Stimulated activated CD4-positive, alpha-beta T cell treated with anti-CD3 and anti-CD28 coated beads, Interleukin-1b, Interleukin-23, amount 100 ng/mL, for 24 hours (primary cell): ENCODE measurements at places on chromosomes 16 and 17.

GRCh38 chr17:50785126-50785525, 17.8 kb upstream of the ANKRD40CL start:
- no peak for DNase-seq

DNA sequence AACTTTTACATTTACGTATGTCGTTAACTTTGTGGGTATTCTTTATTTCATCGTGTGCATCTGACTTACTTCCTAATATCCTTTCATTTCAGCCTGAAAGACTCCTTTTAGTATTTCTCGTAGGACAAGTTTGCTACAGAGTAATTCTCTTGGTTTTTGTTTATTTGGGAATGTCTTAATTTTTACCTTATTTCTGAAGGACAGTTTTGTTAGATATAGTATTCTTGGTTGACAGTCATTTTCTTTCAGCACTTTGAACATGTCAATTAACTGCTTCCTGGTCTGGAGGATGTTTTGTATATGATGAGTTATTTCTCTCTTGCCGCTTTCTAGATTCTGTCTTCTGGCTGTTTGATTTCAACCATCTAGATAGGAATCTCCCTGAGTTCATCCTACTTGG, 109.2 kb upstream of the NACA2 start:
- DNase-seq = no peak

DNA sequence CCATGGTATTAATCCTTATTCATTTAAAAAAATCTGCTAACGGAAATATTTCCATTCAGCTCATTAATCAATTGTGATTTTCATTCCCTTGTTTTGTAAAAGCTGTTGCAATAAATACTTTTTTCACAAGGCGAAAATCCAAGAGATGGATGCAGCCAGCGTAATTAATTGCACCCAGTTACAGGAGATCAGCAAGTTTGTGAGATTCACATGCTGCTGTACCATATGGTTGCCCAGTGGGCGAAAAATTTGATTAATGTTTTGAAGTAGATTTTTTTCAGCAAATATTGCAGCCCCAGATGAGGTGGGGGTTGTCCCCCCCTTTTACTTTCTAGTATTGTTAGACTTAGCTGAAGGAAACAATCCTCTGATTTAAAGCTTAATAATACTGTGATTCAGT, 186.6 kb downstream of the WWOX start:
- no peak for DNase-seq

DNA sequence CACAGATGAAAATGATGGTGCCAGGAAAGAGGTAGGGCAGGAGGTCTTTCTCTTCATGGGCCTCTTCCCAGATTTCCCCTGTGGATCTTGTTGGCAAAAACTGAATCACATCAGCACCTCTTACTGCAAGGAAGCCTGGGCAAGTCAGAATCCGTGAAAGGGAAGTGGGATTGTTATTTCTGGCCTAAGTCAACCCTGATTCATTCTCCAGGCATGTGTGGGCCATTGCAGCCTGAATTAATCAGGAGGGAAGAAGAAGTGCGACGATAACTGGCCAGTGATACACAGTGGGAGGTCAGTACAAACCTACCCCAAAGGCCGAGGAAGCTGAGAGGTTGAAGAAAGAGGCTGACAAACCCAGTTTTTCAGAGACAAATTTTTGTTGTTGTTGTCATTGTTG, 17.9 kb upstream of the NSMCE1 start:
- no peak for DNase-seq

GRCh38 chr16:74468807-74469525, 47.7 kb upstream of the CLEC18B start:
- no peak for DNase-seq

DNA sequence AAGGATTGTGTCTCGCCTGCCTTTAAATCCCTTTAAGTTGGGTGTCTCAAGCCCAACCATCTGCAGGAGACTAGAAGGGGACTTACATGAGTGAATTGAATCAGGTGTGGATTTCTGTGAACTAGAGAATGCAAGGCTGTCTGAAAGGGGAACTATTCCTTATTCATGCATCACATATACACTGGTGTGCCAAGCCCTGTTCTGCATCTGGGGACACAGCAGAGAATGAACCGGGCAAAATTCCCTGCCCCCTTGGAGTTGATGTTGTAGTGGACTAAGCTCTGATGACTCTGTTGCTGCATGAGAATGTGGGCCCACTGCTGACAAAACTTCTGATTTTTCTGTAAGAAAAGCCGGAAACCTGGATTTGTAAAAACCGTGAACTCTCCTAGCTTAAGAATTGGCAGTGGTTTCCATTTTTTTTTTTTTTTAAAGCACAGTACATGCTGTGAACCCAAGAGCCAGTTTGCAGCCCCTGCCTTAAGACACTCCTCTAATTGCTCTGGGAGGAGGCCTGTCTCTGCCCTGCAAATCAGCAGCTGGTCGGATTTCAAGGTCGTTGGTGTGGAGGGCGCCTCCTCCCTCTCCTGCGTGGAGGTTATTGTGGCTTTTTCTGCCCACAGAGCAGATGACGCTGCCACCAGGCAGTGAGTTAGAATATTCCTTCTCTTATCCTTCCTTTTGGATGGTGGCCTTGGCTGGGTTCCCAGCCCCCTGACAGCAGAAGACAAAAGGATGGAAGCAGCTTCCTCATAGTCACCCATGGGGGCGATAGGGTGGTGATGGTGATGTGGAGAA, 131.0 kb downstream of the PRKCB start:
- DNase-seq = no peak

DNA sequence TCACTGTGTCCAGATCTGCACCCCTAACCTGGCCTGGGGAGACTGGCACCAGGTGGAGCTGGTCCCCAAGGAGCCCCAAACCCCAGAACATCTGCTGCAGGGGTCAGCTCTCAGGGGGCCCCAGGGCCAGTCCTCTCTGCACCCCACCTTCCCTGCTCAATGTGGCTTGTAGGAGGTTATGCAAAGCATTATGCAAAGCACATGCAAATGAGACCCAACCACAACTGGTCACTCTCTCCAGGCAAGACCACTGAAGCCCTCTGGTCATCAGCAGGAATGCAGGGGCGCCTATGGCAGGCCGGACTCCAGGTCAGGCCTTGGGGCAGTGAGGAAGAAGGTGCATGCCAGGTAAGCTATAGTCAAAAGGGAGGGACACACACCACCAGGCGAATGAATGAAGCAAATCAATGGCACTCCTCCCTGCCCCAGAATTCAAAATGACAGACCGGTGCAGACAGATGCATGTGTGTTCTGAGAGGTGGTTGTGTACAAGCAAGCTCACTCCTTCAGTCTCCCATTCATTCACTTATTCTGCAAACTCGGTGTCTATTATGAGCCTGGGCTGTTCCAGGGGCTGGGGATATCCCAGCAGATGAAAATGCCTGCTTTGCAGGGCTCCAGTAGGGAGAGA, 48.0 kb downstream of the TMEM235 start:
- no peak for DNase-seq

DNA sequence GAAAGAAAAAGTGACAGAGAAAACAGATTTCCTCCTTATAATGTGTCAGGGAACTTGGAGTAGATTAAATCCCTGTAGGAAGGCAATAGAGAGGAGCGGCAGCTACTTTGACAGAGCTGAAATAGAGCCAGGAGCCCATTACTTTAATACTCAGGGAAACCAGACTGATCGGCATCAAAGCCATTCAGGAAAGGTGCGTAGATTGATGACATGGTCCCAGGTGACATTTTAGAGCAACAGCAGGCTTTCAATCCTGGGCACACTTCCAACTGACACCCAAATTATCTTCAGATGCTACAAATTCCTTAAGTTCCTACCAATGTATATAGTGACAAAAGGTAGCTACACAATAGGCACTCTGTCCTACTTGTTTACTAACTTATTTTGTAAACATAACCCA, 821.5 kb downstream of the CDH8 start:
- no peak for DNase-seq

GRCh38 chr17:81238490-81238814, 403 bp downstream of the TEPSIN start:
- no peak for DNase-seq

DNA sequence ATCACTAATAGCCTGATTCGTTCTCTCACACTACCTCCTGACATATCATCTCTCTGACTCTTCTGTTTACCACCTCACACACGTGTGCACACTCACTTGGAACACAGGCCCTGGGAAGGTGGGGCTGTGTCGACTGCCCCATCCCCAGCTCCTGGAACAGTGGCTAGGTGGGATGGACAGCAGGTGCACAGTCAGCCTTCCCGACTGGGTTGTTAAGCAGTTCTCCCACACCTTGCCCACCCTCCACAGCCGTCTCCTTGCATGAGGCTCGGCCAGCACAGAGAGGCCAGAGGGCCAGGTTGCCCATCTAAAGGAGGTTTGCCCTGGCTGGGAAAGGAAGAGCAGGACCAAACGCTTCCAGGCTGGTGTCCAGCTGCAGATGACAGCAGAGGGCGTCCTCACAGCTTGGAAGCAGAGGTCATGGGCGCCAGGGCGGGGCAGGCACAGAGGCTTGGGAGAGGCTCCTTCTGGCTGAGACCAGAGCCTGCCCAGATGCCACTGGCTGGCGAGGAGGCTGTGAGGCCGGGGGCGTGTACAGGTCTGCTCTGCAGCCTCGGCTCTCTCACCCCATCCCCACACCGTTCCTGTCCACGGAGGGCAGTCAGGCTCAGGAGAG, 92.8 kb downstream of the AMFR start:
- DNase-seq = no peak

DNA sequence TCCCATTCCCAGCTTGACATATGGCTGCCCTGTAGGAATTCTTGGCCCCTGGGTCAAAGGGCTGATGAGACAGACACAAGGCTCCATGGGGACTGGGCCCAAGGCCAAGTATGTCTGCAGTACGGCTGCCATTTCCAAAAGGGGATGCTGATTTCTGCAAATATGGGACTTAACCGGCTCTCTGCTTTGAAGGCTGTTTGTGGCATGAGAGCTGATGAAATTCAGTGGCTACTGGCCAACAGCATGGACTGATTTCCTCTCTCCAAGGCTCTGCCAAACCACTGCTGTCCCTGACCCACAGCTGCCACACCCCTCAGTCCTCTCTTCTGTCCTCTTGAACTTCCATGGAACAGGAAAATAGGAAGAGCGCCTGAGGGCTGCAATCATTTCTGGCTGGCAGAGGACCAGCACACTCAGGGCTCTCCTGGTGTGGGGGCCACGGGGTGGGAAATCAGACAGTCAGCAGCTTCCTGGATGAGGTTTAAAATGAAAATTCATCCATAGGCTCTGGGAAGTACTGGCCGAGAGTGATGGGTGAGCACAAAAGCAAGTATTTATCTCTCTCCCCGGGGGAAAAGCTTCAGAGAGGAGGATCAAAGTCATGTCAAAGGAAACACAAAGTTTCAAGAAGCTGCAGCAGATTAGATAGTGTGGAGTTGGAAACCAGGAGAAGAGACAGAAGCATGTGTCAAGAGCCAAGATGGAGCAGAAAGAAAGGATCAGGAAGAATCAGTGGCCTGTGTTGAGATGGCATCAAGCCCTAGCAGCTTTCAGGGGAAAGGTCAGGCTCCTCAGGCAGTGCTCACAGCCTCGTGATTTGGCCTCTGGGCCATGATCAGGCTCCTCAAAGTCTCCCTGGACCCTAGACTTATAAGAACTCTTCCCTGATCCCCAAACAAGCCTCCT, 64.1 kb upstream of the SREBF1 start:
- no peak for DNase-seq

DNA sequence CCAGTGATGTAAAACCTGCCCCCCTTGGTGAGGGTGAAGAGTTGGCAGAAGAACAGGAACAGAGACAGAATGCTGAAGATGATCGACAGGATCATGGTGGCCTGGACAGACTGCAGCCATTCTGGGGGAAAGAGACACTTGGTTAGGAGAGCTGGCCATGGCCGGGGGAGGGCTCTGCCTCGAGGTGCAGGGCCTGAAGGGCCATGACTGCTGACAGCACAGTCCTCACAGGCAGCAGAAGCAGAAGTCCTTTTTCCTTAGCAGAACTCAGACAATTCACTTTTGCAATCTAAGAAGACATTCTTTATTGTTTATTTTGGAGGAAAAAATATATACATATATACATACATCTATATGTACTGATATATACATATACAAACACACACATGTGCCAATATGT, 25.6 kb downstream of the PMP22 start:
- DNase-seq = no peak

- DNase-seq = no peak
These were observed 8.3 kb downstream of the BAIAP3 start for GRCh38 chr16:1341495-1342420.

DNA sequence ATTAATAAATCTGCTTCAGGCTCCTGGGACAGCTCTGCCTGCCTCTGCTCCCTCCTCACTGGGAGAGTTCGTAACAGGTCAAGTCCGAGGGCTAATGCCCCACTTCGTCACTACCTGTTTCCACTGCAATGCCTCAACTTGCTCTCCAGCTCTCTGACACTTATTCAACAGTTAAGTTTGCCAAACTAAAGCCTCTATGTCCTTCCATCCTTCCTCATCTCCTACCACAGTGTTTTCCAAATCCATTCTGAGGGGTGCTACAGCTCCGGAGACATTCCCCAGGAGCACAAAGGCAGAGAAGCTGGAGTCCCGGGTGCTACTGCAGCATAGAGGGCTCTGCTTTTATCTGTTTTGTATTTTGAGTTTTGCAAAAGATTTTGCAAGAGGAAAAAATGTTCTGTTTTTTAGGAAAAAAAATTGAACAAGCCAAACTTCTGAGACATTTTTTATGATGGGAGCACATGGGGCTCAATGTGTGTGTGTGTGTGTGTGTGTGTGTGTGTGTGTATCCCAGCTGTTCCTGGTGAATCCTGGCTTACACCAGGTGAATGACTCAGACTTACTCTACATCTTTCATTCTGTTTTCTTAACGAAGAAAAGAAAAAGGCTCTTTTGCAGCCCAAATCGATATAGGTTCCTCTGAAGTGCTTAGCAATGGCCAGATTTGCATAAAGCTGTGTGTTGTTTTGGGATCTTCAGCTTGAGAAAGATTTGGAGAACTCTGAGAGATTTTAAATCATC, 46.1 kb upstream of the MYOCD start:
- DNase-seq = no peak

- DNase-seq = no peak
These were observed 25.2 kb downstream of the C17orf67 start for GRCh38 chr17:56808503-56808902.

GRCh38 chr16:57261806-57262205, 16.7 kb downstream of the ARL2BP start:
- no peak for DNase-seq

- no peak for DNase-seq
These were observed 9.4 kb upstream of the GCGR start for GRCh38 chr17:81794509-81794908.

- no peak for DNase-seq
These were observed 32.9 kb downstream of the COPRS start for GRCh38 chr17:31825961-31826691.

- DNase-seq = peak; percentile 15
These were observed 3.9 kb downstream of the VPS35L start for GRCh38 chr16:19559242-19559910.

GRCh38 chr17:2594722-2595599, 1.5 kb downstream of the PAFAH1B1 start:
- peak; percentile 4 for DNase-seq

DNA sequence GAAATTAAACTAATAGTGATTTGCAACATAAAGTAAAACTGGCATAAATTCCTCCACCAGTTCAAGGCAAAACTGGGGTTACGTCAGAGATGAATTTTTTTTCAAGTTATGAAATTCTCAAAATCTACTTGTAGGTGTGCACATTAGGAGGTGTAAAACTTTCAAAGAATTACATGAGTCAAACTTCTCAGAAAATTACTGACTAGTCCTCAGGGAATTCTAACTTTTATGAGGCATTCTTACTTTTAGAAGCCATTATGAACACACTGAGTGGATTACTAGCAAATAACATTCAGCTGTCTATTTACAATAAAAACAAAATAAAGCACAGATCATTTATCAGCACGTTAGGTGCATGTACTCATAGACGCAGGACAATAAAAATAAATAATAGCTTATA, 348.7 kb downstream of the CDH11 start:
- no peak for DNase-seq

GRCh38 chr17:40278414-40278813, 9.3 kb upstream of the CDC6 start:
- DNase-seq = no peak

- no peak for DNase-seq
These were observed 67.2 kb upstream of the LYRM9 start for GRCh38 chr17:27960183-27960849.
